ENCODE measurements at places on chromosomes 1 and 21.

DNA sequence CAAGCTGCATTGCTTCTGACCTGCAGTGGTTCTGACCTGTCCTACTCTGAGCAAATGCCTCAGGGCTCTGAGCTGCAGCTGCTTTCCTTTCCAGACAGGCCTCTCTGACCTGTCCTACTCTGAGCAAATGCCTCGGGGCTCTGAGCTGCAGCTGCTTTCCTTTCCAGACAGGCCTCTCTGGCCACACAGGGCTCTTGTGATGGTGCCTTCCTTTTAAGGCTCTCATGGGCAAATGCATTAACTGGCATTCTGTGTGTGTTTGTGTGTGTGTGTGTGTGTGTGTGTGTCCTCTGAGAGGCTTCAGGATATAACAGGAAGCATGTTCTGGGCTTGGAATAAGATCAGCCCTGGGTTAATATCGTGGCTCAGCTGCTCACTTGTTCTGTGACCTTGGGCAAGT is 131.3 kb downstream of the NTPCR start:
- DNase-seq = no peak

- DNase-seq = no peak
These were observed 69.4 kb downstream of the TCP10L start for GRCh38 chr21:32515874-32516273.

DNA sequence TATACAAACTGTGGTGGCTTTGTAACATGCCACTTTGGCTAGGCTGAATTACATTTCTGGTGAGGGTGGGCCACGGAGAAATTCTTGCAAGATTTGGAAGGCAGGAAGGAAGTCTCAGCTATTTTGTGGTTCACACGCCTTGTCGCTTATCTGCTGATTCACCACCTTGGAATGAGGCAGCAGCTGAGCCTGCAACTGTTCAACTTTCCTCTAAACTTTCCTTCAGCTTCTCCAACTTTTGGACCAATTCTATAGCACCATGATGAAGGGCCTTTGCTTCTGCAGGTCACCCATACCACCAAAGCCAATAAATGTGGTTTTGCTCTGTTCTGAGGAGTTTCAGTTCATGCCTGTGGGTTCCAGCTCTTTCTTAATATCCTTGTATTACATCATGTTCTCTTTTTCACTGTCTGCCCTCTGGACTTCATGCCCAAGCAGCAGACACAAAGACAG is 337.6 kb upstream of the SNX7 start:
- no peak for DNase-seq

DNA sequence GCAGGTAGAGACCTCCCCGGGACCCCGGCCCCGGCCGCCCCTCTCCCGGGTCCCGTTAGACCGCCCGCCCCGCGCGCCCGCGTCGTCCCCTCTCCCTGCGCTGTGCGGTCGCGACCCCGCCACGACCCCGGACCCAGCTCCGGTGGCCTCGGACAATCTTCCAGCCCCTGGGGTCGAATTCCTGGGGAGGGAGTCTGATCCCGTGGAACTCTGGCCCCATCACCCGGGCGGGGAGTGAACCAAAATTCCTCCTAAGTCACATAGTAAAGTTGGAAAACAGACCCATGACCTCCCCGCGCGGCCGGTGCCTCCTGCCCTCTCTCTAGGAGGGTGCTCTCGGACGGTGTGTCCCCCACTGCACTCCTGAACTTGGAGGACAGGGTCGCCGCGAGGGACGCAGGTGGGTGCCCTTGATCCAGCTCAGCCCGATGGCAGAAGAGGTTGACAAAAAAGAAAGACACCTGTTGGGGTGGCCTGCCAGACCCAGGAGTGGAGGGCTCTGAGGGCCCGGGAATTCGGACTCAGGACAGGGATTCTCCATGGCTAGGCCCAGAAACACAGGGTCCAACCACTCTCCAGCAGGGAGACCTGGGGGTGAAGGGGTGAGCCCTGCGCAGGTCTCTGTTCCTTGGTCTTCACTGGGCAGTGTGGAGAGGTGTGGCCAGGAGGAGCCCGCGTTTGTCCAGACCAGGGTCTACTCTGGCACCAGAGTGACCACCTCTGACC is 451 bp downstream of the ADAMTSL4 start:
- DNase-seq = no peak

GRCh38 chr1:208934933-208935332 is 648.6 kb upstream of the CAMK1G start:
- no peak for DNase-seq

DNA sequence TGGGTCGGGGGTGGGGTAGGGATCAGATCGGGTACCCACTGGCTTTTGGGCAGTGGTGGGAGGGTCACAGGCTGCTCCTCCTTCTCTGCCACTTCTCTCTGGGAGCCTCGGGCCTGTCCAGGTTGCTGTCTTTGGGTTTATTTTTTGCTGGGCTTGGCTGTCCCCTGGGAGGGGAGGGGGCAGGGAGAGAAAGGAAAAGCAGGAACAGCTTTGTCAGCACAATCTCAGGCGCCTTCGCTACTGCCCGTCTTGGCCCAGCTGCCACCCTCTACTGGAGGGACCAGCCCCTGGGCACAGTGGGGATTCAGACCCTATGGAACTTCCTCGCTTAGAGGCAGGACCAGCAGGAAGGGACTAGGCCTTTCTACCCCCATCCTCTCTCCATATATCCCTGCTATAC is 8.4 kb downstream of the KCNQ4 start:
- DNase-seq = no peak

All from stimulated activated CD8-positive, alpha-beta memory T cell treated with anti-CD3 and anti-CD28 coated beads, Interleukin-4, amount 100 ng/mL, for 1 hour (primary cell).